HCT116 (cell line): ENCODE measurements at places on chromosomes 2 and 18. TPM values are rescaled to one million over a fixed set of nuclear protein-coding genes. Genes with fewer than 3 reads are reported as not detected.

Gene CFAP65
- total RNA-seq = 0.52 TPM

DNA sequence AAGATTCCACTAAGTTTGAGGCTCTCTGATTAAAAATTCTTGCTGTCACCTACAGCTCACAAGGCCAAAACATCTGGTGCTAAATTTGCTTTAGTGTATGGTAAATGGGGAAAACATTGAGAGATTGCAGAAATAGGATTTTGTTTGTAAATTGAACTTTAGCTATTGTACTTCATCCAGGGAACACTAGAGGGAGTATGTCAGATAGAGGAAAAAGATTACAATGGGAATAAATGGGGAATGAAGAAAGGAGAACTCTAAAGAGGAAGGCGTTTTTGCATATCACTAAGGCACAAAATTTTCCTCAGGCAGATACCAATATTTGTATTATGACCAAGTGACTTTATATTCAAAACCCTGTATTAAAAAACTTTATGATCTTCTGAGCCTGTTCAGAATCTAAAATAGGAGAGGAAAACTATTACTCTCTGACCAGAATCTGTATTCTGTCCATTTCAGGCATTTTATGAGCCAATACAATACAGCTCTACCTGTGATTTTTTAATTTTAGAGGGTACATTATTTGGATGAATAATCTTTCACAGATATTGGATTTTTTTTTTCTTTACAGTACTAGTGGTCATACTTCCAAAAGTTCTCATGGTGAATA lies 52.3 kb upstream of the ITGB6 start:
- DNase-seq = peak; percentile 34
- no peaks in the 10 kb centered on the region for H3K4me1 ChIP-seq
- no peaks in the 10 kb centered on the region for H3K36me3 ChIP-seq
- H3K4me3 ChIP-seq = no peak overlapping the region

GRCh38 chr2:65686928-65687521 lies 254.6 kb upstream of the SPRED2 start:
- no peaks in the 10 kb centered on the region for H3K4me1 ChIP-seq
- H3K27me3 ChIP-seq = peaks cover 18% of the 10 kb centered on the region; the same call in 1 of the 2 replicates
- H3K27ac ChIP-seq = no peak overlapping the region

DNA sequence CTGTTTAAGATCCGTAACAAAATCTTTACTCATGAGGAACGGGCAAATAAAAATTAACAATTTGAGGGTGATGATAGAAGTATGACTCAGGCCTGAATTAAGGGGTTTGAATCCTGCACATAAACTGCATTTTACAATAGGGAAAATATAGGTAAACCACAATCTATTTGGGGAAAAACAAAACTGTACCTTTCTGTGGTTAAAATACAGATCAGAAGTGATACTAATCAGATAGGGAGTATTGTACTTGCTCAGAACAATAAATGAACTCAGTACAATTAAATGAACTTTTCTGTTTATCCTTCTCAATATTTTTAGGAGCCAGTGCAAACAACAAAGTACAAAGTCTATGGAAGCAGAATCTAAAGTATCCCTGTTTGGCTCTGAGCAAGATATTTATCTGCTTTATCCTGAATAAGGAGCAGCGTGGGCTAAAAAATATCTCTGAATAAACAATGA lies 287.3 kb downstream of the ZNF385B start:
- DNase-seq = no peak
- no peaks in the 10 kb centered on the region for H3K27me3 ChIP-seq
- no peaks in the 10 kb centered on the region for H3K4me1 ChIP-seq
- no peak overlapping the region for H3K4me3 ChIP-seq
- no peak overlapping the region for H3K27ac ChIP-seq

DNA sequence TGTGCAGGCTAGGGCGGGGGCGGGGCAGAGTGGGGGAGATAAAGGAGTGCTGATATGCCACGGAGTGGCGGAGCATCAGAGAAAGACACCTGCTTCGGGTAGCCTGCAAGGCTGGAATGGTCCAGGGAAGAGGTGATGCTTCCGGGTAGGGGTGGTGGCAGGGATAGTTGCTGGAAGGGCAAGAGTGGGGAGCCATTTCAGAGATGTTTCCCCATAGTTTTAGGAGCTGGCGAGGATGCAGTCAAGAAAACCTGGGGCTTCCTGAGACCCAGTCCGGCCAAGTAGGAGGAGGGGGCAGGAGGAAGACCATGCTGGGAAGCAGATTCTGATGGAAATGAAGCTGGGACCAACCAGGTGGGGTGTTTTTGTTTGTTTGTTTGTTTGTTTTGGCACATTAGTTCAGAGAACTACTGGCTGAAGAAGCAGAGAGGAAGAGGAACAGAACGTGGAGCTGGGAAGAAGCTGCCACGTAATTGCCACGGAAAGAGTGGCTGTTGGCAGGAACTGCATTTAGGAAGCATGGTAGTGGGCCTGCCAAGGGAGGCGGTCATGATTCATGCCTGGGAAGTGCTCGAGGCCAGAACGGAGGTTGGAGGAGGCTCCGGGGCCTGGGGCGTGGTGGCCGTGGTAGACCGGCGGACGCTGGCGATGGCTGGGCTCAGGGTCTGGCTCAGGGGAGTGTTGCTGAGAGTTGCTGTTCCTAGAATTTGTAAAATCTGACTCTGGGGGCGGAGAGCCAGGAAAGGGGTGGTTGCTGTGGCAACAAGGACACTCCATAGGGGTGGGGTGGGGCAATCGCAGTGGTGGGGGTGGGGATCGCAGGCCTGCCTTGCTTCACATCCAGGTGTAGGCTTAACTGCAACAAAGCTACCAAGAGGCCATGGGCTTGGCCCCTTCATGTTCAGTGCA lies 8.6 kb upstream of the INPP5D start:
- no peaks in the 10 kb centered on the region for H3K36me3 ChIP-seq
- H3K27me3 ChIP-seq = no peaks in the 10 kb centered on the region; the same call in 1 of the 2 replicates
- peaks cover 2% of the 10 kb centered on the region; the same call in 1 of the 2 replicates for H3K4me1 ChIP-seq
- H3K27ac ChIP-seq = no peak overlapping the region

GRCh38 chr2:75047992-75048625 lies 89.7 kb downstream of the POLE4 start:
- H3K36me3 ChIP-seq = no peaks in the 10 kb centered on the region
- H3K4me3 ChIP-seq = no peak overlapping the region
- H3K4me1 ChIP-seq = peaks cover 15% of the 10 kb centered on the region
- no peak for DNase-seq

DNA sequence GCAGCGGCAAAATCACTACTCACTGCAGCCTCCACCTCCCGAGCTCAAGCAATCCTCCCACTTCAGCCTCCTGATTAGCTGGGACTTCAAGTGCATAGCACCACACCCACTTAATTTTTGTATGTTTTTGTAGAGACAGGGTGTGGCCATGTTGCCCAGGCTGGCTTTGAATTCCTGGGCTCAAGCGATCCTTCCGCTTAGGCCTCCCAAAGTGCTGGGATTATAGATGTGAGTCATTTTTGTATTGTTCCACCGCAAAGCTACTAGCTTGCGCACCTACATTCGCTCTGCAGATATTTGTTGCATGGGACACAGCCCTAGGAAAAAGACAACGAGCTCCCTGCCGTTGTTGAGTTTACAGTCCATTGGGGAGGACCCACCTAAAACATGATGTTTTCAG lies 173.5 kb upstream of the AGAP1 start:
- H3K4me1 ChIP-seq = peaks cover 16% of the 10 kb centered on the region
- DNase-seq = peak; percentile 40

DNA sequence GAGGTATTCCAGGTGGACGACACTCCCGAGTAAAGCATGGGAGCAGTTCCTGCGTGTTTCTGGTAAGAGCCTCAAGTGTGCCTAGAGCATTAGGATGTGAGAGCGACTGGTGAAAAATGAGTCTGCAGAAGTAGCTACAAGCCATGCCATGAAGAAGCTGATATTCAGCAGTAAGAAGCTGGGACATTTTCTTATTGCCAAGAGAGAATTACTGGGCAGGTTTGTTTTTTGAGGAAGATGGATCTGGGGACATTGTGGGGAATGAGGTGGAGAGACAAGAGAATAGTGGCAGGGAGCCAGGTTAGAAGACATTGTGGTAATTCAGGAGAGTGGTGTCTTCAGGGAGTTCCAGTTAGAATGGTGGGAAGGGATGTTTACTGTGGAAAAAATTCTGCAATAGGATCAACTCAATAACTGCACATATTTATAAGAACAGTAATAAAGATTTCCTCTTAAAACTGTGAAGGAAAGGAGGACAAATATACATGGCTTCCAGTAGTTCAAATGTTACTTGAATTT lies 38.2 kb downstream of the CRIM1 start:
- H3K4me3 ChIP-seq = no peak overlapping the region
- DNase-seq = no peak
- H3K4me1 ChIP-seq = 0 out of 2 replicates have a peak, but pooled peaks cover 2% of the 10 kb centered on the region
- H3K36me3 ChIP-seq = peaks cover 9% of the 10 kb centered on the region; the same call in 1 of the 2 replicates

DNA sequence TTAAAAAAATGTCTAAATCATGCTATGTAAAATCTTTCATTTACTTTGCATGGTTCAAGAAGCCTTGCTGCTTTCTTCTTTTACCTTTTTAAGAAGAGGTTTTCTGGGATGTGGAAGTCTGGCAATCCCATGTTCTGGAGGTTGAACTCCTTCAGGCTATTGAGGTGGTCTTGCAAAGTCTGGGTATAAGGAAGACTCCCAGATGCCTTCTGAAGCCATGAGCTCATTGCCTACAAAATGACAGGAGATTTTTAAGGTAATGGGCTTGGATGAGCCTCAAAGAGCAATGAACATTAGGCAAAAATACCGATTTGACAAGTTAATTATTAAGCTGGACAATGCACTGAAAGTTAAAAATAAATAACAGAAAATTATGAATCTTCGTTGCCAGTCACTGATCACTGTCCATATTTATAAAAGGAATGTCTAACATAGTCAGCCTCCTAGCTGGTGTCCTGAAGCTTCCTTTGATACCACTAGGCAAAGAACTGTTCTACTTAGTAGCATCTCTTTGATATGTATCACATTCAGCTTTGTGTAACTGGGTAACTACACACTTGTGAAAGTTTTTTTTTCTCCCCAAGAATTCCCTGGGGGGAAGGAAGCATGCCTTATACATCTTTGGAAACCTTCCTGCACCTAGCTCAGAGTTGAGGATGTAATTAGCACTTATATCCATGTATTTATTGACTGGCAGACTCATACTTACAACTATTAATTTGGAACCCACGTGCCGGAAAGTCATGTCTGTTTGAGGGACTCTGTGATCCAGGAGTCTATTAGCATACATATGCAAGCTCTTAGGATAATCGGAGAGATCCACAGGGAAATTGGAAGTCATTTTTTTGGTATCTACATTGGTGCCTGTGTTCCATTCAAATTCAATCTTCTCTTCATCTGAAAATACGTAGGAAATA lies 29.3 kb downstream of the APOB start:
- no peak for DNase-seq
- H3K4me3 ChIP-seq = no peak overlapping the region
- H3K36me3 ChIP-seq = no peaks in the 10 kb centered on the region
- H3K27ac ChIP-seq = no peak overlapping the region

GRCh38 chr2:27796791-27797765 lies 25.6 kb downstream of the MRPL33 start:
- no peaks in the 10 kb centered on the region for H3K36me3 ChIP-seq
- H3K27ac ChIP-seq = no peak overlapping the region
- no peaks in the 10 kb centered on the region for H3K27me3 ChIP-seq
- DNase-seq = no peak

- H3K27ac ChIP-seq = no peak overlapping the region
- H3K4me1 ChIP-seq = no peaks in the 10 kb centered on the region
- no peaks in the 10 kb centered on the region for H3K27me3 ChIP-seq
- no peaks in the 10 kb centered on the region for H3K36me3 ChIP-seq
- no peak for DNase-seq
- no peak overlapping the region for H3K4me3 ChIP-seq
Measured at GRCh38 chr18:1796636-1797035, 774.7 kb downstream of the METTL4 start.

Gene ANKRD30B
- not detected for total RNA-seq

DNA sequence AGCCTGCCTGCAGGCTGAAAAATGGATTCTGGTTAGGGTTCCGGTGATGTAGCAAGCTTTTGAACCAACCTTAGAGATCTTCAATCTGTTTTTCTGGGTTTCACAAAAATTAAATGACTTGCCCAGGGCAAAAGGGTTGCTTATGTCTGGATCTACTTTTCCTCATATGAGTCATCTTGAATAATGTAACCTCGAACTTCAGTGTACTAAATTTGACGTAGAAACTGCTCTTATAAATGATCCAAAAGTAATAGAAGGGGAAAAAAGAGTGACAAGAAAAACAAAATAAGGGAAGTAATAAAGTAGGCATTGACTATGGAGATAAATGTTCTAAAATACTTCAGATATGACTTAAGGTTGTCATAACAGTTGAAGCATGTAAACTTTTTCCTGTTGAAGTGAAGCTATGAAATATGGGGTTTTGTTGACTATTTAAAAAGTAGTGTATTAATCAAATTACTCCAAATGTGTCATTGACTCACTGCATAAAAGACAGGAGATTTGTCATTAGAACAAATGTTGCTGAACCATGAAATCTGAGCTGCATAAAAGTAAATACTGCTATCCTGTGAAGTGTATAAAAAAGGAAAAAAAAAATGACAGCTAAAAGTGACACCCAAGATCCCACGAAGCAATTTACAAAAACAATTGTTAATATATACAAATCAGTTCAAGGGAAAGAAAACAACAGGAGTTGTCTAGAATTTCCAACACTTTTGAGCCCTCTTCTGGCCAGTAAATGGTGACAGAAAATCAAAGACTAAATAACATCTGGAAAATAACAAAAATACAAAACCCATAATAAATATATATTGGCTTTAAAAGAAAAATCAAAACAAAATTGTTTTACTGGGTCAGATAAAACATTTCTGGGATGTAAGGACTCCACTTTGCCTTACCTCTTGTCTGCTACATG lies 103.6 kb upstream of the SERPINE2 start:
- H3K36me3 ChIP-seq = no peaks in the 10 kb centered on the region
- peaks cover 19% of the 10 kb centered on the region for H3K4me1 ChIP-seq
- no peak for DNase-seq
- H3K4me3 ChIP-seq = no peak overlapping the region

GRCh38 chr2:74872389-74872836 lies 38.5 kb downstream of the HK2 start:
- no peak overlapping the region for H3K27ac ChIP-seq
- H3K4me1 ChIP-seq = peaks cover 14% of the 10 kb centered on the region
- H3K27me3 ChIP-seq = no peaks in the 10 kb centered on the region
- DNase-seq = no peak
- H3K36me3 ChIP-seq = peaks cover 50% of the 10 kb centered on the region

DNA sequence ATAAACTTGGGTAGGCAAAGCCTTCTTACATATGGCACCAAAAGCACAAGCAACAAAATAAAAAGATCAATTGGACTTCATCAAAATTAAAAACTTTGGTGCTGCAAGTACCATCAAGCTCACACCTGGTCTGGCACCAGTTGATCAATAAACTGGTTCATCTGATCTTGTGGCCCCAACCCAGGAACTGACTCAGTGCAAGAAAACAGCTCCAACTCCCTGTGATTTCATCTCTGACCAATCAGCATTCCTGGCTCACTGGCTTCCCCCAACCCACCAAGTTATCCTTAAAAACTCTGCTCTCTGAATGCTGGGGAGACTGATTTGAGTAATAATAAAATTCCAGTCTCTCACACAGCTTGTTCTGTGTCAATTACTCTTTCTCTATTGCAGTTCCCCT lies 8.4 kb downstream of the EPG5 start:
- no peak overlapping the region for H3K4me3 ChIP-seq
- no peak overlapping the region for H3K27ac ChIP-seq
- DNase-seq = no peak
- H3K36me3 ChIP-seq = peaks cover 10% of the 10 kb centered on the region
- H3K27me3 ChIP-seq = no peaks in the 10 kb centered on the region
